Neuronal stem cell (in vitro differentiated cells): ENCODE measurements at places on chromosomes 2 and 18.

GRCh38 chr2:53535234-53535840 is 232.3 kb upstream of the CHAC2 start:
- DNase-seq = no peak

DNA sequence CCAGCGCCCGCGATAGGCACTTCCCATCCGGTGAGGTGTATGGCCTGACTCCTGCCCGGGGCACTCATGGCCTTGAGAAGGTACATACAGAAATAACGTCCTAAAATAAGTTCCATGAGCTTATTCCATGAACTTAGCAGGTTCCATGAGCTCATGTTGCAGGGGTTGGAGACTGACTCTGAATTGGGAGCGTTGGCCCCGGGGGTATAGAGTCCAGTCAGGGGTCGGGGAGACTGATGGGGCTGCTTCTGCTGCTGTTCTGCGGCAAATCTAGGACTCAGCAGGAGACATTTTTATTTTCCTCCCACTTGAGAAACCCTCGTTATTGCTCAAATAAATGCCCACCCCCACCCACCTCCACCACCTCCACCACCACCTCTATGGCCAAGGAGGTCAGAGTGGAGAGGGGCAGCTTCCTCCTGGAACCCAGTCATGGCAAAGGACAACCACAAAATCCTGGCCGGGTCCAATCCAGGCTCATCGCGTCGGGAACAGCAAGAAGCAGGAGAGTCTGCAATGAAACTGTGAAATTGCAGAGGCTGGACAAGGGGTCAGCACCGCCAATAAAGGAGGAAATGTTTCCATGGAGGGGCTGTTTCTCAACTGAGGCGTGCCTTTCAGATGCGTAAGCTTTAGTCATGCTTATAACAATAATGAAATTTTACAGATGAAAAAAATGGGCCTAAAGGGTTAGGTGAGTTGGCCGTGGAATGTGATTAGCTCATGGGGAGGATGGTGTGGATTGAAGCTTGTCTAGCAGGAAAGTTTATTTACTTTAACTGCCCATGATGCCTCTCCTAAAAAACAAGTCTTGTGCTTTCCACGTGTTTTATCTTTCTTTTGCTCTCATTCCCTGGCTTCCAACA is 136.6 kb upstream of the ALKAL2 start:
- DNase-seq = no peak

DNA sequence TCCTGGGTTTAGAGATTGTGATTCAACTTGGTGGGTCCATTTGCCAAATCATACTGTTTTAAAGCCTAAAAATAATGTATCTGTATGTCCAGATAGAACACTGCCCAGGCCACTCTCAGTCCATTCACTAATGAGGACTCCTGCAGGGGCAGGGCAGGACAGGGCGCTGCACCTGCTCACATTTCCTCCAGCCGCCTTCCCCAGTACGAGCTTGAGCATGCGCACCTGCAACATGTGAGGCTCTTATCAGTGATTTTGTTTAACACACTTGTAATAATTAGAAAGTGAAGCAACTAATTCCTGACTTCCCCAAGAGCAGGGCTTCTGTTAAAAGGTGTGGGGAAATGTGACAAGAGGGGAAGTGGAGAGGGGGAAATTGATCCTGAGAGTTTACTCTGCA is 89.7 kb downstream of the AFF3 start:
- DNase-seq = no peak

GRCh38 chr2:105573490-105573889 is 171.2 kb upstream of the NCK2 start:
- DNase-seq = no peak
